ENCODE measurements at places on chromosomes 7 and 10.

- no peak for DNase-seq
Observed at GRCh38 chr10:121043124-121043849, 192.1 kb downstream of the WDR11 start.

DNA sequence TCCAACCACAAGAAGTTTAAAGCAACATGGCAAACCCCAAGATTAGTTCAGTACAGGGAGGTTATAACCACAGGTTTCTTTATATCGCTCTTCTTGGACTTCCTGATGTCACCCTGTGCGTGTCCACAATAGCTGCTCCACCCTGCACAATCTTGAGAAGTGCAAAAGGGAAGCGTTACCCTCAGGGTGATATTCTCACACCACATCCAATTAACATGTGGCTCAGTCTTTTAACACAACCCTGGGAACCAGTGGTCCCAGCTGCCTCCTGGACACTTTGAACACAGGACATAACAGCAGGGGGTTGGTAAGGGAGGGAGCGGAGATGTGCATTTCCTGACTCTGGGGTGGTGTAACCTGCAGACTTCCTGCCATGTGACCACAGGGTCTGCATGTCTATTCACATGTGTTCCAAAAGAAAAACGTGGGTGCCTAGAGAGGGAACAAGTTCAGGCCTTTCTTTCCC, 64.6 kb downstream of the GSAP start:
- no peak for DNase-seq

- DNase-seq: no peak
Observed at GRCh38 chr7:28435152-28435551, 22.8 kb downstream of the CREB5 start.

- no peak for DNase-seq
Observed at GRCh38 chr10:15045380-15045779, 1.6 kb downstream of the OLAH start.

DNA sequence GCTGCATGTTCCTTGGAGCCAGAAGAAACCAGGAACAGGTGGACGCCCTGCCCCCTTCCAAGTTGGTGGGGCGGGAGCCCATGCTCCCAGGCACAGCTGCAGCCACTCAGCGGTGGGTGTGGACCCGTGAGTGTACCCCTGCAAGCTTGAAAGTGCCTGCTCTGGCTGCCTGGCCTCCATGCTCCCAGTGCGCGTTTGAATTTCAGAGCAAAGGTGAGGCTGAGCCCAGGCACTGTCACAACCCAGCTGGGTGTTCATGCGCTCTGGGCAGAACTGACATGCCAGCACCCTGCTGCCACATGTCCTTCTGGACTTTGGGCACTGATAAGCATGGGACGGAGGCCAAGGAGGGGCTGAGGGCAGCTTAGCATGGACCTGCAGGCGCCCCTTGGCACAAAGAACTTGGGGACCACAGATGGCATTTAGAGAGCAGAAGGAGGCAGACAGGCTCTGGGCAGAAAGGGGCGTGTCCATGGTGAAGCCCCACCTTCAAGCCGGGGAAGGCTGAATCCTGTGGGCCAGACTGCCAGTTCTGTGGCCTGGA, 402.0 kb upstream of the NRG3 start:
- DNase-seq: no peak

DNA sequence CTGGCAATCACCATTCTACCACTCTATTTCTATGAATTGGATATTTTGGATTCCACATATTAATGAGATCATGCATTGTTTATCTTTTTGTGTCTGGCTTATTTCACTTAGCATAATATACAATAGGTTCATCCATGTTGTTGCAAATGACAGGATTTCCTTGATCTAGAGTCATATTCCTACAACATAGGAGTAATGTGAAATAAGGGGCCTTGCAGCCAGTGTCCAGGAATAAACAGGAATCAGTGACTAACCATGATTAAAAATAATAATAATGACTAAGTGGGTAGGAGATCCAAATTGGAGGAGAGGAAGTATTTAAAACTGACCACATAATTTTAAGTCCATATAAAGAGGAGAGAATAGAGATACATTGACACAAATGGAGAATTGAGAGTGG, 49.9 kb downstream of the SCIN start:
- DNase-seq: no peak
